ENCODE measurements at places on chromosomes 4 and X.

GRCh38 chr4:155668707-155669220 is 2.1 kb downstream of the GUCY1A1 start:
- DNase-seq, result no peak

DNA sequence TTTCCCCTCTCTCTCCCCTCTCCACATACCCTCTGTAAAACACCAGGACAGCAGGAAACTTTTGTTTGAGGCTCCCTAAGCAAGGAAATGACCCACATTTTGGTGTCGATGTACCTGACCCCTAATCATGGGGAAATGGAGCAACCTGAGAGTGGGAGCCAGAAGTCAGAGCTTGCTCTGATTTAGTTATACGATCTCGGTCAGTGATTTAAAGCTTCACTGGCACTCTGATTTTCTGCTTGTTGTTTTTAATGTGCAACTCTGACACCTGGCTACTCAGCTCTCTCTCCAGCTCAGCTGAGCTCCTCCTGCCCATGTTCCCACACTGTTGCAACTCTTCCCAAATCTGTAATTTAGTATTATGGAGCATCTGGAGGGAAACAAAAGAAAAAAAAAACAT is 408.6 kb downstream of the ADAM29 start:
- DNase-seq, result no peak

DNA sequence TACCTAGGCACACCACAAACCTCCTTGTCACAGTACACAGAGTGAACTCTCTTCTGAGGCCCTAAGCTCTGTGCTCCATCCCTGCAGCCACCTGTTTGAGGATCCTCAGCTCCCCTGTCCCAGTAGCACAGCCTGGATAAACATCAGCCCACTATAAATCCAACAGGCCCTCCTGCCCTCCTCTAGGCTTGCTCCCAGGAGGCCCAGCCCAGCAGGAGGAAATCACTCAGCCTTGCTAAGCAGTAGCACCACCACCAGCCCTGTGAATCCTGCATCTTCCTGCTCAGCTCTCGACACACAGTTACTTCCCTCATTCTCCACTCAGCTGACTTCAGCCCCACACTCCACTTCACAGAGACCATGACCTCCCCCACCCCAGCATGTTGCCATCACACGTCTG is 273.9 kb downstream of the BCOR start:
- DNase-seq, result no peak

GRCh38 chr4:81152839-81153713 is 61.9 kb downstream of the PRKG2 start:
- no peak for DNase-seq

GRCh38 chrX:118564498-118564897 is 68.9 kb downstream of the DOCK11 start:
- DNase-seq, result no peak

DNA sequence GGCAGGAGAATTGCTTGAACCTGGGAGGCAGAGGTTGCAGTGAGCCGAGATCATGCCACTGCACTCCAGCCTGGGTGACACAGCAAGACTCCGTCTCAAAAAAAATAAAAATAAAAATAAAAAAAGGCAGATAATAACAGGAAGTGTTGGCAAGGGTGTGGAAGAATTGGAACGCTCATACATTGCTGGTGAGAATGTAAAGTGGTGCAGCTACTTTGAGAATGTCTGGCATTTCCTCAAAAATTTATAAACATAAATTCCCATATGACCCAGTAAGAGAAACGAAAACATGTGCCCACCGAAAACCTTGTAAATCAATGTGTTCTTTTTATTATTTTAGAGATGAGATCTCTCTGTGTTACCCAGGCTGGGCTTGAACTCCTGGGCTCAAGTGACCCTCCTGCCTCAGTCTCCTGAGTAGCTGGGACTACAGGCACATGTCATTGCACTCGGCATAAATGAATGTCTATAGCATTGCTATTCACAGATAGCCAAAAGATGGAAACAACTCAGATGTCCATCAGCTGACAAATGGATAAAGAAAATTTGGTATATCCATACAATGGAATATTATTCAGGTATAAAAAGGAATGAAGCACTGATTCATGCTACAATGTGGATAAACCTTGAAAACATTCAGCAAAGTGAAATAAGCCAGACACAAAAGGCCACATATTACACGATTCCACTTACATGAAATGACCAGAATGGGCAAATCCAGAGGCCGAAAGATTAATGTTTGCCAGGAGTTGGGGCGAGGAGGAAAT is 63.7 kb upstream of the PLAC1 start:
- DNase-seq, result no peak
